ENCODE measurements at places on chromosomes 1 and 21. TPM values are rescaled to one million over a fixed set of nuclear protein-coding genes. Genes with fewer than 3 reads are reported as not detected.

Gene NOS1AP
- not detected for total RNA-seq

- DNase-seq, result no peak
Observed at GRCh38 chr1:155022927-155023236, 10.7 kb downstream of the DCST2 start.

GRCh38 chr1:209268479-209268878 is 315.0 kb upstream of the CAMK1G start:
- no peak for DNase-seq

- no peak for DNase-seq
Observed at GRCh38 chr21:32603131-32603530, 9.0 kb downstream of the CFAP298 start.

DNA sequence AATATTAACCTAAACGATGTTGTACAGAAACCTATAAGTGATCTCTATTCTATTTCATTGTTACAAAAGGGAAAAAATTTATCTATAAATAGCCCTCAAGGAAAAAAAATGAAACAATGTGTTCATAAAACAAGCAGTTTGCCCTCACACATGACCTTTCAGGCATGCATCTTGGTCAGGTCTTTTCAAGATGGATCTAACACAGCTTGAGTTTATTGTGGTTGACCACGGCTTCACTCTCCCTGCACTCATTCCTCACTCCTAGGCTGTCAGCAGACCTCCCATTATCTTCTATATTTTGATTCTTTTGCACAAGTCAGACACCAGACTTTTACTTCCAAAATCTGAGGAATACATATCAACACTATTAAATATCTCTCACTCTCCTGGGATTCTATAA is 544.3 kb downstream of the KCNT2 start:
- no peak for DNase-seq

Gene PIGR
- total RNA-seq, result not detected

Gene MPZ
- 2.8 TPM for total RNA-seq

- DNase-seq, result no peak
Observed at GRCh38 chr1:36977731-36978406, 56.4 kb downstream of the GRIK3 start.

- no peak for DNase-seq
Observed at GRCh38 chr1:85413169-85413568, 51.8 kb downstream of the DDAH1 start.

DNA sequence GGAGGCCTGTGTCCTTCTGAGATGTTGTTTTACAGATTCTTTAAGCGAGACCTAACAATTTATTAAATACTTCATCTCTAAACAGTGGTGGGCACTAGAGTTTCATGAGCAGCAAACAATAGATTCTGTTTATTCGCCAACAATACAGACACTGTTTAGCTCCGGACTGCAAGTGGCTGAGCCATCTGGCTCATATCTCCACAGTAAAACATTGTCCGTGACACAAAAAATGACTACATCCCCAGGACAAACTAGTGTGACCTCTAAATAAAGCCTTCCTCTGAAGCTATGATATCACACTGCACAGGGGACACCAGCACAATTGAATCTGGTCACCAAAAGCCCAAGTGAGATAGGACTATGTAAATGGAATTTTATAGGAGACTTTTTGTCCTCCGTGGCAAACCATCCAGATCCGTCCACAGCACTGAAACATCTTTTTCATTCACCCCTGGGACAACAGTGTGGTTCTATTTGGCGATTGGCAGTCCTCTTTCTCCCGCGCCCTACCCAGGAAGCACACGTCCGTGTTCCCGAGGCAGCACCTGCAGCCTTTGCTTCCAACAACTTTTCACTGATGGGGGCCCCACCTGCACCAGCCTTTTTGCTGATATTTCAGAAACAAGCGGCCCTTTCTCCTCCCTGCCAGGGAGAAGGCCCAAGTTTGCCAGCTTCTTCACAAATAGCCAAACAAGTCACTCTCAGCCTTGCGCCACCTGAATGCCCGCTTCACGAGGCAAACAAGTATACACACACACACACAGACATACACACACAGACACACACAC is 47.4 kb downstream of the OLIG1 start:
- DNase-seq, result no peak

Gene TP73
- total RNA-seq, result 1.3 TPM

GRCh38 chr21:20570824-20571232 is 427.4 kb upstream of the NCAM2 start:
- no peak for DNase-seq

DNA sequence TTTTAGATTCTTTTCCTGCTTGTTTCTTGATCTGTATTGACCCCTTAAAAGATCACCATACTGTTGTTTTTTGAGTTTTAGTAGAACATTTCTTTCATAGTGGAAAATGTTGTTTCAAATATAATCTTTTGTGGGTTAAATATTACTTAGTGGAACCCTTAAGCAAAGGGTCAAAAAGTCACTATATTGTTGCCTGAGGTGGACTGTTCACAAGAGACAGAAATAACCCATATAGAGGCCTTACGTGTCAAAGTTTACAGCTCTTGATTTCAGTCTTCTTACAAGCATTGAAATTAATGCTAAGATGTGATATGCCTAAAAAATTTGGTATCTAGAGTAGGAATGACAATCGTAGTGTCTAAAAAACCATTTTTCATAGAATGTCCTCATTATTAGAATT is 6.3 kb downstream of the DNAJB4 start:
- DNase-seq, result no peak

GRCh38 chr1:231705806-231706760 is 79.5 kb downstream of the DISC1 start:
- DNase-seq, result no peak

DNA sequence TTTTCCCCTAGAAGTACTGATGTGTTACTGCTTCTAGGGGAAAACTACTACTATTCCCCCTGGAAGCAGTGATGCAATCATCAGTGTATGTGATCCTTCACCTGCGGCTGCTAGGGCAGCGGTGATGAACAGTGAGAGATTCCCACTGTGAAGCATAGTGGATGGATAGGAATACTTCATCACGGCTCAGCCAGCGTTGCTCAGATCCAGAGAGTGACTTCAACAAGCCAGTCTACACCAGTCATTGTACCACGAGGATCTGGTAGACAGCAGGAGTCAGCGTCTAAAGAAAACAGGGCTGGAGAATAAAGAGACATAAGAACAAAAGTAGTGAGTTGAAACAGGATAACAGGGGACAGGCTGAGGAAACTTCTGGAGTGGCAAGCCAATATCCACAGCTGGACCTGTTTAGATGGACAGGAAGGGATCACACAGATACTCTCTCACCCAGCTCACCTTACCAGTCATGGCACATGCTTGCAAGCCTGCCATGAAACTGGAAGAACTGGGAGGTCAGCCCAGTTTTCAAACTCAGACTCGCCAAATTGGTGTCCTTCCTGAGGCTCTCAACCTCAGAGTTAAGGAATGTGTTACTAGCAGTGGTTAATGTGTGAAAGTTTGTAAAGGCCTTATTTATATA is 42.4 kb upstream of the LRRC52 start:
- no peak for DNase-seq

Gene KCNJ9
- not detected for total RNA-seq

Gene EXO1
- 48.2 TPM for total RNA-seq

- DNase-seq, result no peak
Observed at GRCh38 chr1:103063921-103064320, 44.4 kb downstream of the COL11A1 start.

DNA sequence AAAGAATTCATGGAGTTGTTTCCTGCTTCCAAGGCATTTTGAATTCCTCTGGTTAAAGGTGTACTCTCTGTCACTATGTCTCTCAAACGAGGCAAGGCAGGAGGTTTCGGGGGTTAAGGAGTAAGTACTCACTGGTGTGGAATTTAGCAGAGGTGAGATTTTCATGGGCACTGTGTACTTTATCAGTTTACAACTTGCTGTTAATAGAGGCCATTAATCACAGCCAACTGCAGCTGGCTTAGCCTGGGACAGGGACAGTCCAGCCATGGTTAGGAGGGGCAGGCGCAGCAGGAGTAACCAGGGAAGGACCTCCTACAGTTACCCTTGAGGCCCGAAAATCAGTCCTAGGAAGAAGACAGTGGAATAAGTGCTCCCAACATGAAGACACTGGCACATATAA is 18.1 kb upstream of the TMEM9 start:
- DNase-seq, result no peak

Gene UTS2
- total RNA-seq, result not detected

Gene FAM43B
- not detected for total RNA-seq

Gene PRKAA2
- total RNA-seq, result not detected

Gene LMOD1
- total RNA-seq, result not detected

Gene LIN28A
- total RNA-seq, result not detected

GRCh38 chr1:186653312-186653711 is 26.9 kb downstream of the PTGS2 start:
- DNase-seq, result no peak

GRCh38 chr1:211009944-211010343 is 124.0 kb downstream of the KCNH1 start:
- no peak for DNase-seq

DNA sequence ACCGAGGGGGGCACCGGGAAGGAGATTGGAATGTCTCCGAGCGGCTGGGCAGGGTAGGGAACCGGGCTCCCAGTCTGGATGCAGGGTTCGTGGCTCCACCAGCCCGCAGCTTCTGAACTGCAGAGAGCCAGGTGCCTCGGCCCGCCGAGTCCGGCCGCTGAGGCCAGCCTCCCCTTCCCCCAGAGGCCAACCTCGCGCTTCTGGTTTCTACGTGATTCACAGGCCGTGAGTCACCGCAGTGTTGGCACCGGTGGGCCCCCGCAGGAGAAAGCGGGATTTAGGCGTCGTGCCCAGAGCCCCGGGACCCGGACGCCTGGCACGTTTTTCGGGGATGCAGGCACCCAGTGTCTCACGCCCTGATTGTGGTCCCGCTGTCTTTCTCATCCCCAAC is 458 bp downstream of the CRABP2 start:
- no peak for DNase-seq

Gene TAS1R1
- not detected for total RNA-seq
